ENCODE measurements at places on chromosomes 13 and 19. TPM values are rescaled to one million over a fixed set of nuclear protein-coding genes. Genes with fewer than 3 reads are reported as not detected.

DNA sequence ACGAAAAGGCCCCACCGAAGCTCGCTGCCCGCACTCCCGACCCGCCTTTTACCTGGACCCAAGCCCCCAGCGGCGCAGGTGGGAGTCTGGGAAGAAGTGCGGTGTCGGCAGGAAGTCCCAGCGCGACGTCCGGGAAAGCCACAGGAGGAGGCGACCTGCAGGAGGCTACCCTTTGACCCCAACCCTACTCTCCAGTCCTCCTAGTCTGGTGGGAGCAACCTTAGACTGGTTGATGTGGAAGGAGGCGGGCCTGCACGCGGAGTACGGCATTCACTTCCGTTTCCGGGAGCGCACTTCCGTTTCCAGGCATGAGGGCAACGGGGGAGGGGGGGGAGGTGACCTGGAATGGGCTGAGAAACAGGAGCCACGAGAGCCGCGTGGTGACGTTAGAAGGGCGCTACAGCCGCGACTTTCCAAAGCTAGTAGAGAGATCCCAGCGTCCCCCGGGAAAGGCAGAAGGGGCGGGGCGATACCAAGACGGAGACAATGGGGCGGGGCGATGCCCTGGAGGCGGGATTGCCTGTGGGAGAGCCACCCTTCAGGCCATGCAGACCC, 28.5 kb downstream of the ZNF266 start:
- DNase-seq, result peak; percentile 87

- DNase-seq, result peak; percentile 53
Measured at GRCh38 chr19:3034656-3035541, 5.8 kb upstream of the TLE2 start.

- no peak for DNase-seq
Measured at GRCh38 chr19:58572026-58572817, 913 bp downstream of the MZF1 start.

DNA sequence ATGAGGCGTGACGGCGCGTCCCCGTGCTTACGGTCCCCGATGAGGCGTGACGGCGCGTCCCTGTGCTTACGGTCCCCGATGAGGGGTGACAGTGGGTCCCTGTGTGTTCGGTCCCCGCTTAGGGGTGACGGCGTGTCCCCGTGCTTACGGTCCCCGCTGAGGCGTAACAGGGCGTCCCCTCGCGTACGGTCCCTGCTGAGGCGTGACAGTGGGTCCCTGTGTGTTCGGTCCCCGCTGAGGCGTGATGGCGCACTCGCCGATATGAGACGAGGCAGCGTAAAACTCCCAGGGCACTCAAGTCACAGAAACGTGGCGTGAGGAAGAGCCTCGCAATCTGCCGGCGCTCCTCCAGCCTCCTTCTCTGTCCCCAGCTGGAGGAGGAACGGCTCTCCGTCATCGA, 20.9 kb downstream of the CFAP97D2 start:
- DNase-seq, result no peak

GRCh38 chr19:13262450-13262849, 112.2 kb downstream of the IER2 start:
- DNase-seq, result peak; percentile 72

DNA sequence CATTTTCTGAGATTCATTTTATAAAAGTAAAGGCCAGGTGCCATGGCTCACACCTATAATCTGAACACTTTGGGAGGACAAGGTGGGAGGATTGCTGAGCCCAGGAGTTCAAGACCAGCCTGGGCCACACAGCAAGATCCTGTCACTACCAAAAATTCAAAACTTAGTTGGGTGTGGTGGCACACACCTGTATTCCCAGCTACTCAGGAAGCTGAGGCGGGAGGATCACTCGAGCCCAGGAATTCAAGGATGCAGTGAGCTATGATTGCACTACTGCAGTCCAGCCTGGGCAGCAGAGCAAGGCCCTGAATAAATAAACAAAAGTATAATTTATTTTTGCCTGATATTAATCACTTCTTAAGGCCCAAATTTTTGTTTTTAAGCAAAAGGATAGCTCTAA, 40.5 kb downstream of the DHRS12 start:
- no peak for DNase-seq

- peak; percentile 48 for DNase-seq
Measured at GRCh38 chr13:19984430-19985218, 26.1 kb downstream of the ZMYM2 start.

DNA sequence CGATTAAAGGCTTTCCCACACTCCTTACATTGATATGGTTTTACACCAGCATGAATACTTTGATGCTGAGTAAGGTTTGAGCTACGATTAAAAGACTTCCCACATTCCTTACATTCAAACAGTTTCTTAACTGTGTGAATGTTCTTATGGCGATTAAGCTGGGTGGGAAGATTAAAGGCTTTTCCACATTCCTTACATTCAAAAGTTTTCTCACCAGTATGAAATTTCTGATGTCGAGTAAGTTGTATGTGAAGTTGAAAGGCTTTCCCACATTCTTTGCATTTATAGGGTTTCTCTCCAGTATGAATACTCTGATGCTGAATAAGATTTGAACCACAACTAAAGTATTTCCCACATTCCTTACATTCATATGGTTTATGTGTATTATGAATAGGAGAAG, 20.0 kb downstream of the ZNF780B start:
- peak; percentile 6 for DNase-seq

DNA sequence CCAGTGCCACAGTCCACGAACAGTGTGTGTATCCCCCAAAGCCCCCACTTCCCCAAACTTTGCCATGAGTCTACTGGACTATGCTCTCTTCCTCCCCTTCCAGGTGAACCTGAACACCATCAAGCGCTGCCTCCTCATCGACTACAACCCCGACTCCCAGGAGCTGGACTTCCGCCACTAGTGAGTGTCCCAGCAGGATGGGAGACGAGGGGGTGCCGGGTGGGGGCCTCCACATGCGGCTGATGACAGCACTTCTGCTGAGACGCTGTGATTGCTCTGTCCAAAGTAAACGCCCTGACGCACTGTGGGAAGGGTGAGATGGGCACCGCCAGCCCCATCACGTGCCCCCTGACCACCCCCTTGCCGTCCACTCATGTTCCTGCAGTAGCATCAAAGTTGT, 2.0 kb upstream of the P2RY11 start:
- DNase-seq, result no peak

GRCh38 chr13:94317063-94317491, 162.4 kb downstream of the DCT start:
- DNase-seq, result peak; percentile 75

- peak; percentile 32 for DNase-seq
Measured at GRCh38 chr19:39444598-39445195, 685 bp upstream of the SUPT5H start.

- DNase-seq, result no peak
Measured at GRCh38 chr13:62033934-62034333, 618.3 kb upstream of the PCDH20 start.

- DNase-seq, result no peak
Measured at GRCh38 chr13:113815151-113816058, 48.5 kb downstream of the GAS6 start.

DNA sequence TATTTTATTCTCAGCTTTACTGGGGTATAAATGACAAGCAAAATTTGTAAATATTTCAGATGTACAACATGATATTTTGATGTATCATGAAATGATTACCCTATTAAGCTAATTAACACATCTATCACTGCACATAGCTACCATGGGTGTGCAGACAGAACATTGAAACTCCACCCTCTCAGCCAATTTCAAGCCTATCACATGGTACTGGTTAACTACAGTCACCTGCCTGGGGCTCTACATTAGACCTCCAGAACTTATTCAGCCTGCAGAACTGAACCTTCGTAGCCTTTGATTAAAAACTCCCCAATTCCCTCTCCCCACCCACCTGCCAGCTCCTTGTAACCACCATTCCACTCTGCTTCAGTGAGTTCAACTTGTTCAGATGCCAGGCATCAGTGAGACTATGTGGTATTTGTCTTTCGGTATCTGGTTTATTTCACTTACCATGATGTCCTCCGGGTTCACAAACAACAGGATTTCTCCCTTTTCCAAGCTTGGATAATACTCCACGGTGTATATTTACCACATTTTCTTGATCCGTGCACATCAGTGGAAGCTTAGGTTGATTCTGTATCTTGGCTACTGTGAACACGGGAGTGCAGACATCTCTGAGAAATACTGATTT, 19.2 kb downstream of the RAB20 start:
- no peak for DNase-seq

DNA sequence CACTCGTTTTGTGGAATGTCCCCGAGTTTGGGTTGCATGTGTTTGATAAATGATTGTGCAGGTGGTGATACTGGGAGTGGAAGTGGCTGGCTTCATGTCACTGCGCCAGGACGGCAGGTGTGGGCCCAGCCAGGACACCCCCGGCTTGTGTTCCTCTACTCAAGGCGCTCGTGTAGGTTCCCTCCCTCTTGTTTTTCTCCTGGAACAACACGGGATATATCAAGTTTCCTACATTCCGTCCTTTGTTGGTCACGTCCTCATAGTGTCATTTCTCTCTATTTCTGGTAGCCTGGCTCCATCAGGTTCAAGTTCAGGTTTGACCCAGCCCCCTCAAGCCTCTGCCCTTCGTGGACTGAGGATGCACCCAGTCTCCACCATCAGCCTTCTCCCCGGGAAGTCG, 16.3 kb downstream of the IL17D start:
- no peak for DNase-seq

- peak; percentile 25 for DNase-seq
Measured at GRCh38 chr13:113819731-113820715, 43.9 kb downstream of the GAS6 start.

DNA sequence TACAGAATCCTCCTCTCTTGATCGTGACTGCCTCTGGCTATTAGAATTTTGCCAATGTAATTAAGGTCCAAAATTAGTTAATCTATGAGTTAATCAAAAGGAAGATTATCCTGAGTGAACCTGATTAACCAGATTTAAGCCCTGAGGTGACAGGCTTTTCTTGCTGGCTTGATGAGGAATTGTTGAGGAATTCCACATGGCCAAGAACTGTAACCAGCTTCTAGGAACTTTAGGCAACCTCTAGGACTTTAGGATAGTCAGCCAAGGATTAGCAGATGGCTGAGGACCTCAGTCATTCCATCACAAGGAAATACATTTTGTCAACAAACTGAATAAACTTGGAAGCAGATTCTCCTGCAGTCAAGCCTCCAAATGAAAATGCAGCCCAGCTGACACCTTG, 84.8 kb downstream of the STOML3 start:
- DNase-seq, result no peak

The VSTM2B gene
- polyA plus RNA-seq, result not detected

The FGF14 gene
- 0.94 TPM for polyA plus RNA-seq

The SIAH3 gene
- not detected for polyA plus RNA-seq

The ZNF610 gene
- 3.0 TPM for polyA plus RNA-seq

The KLK15 gene
- not detected for polyA plus RNA-seq

The FGF21 gene
- polyA plus RNA-seq, result not detected
